NCI-H2171 (cell line): ENCODE measurements at places on chromosomes 11 and 22.

DNA sequence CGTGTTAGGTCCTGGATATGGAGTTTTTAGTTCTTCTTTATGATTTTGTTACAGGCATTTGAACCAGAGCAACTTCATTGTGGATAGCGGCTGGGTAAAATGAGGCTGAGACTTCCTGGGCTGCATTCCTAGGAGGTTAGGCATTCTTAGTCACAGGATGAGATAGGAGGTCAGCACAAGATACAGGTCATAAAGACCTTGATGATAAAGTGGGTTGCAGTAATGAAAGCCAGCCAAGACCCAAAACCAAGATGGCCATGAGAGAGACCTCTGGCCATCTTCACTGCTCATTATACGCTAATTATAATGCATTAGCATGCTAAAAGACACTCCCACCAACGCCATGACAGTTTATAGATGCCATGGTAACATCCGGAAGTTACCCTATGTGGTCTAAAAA lies 23.4 kb upstream of the CLMP start:
- no peak for DNase-seq

DNA sequence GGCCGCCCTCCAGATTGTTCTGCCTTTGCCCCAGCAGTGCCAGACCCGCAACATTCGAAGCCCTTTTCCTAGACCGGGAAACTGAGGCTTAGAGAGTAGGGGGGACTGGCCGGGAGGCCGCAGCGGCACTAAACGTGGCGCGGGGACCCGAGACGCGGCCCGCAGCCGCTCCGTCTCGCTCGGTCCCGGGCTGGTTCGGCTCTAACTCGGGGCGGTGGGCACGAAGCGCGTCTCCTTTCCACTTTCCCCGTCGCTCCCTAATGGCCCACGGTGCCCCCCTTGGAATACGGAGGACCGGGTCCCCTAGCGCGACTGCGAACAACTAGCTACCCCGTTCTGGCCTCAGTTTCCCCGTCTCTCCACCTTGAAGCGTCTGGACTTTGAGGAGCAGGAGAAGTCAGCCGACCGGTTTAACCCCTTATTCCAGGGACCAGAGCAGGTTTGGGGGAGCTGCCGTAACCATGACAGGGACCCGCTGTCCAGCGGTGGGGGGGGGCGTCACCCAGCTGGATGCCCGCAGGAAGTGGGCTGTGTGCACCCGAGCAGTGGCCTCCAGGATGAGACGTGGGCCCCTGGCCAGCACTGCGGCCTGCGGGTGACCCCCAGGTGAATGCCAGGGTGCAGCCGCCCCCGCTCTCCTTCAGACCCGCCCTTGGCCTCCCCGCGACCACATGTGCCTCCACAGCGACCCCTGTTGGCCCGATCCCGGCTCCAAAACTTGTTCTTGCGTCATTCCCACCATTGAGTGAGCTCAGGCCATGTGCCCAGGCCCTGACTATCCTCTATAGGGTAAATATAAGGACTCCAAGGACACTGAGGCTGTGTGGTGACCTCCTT lies 1.1 kb downstream of the CDC42EP1 start:
- peak; percentile 40 for DNase-seq

- DNase-seq, result no peak
Measured at GRCh38 chr11:75413864-75414263, 14.5 kb downstream of the RPS3 start.

- no peak for DNase-seq
Measured at GRCh38 chr11:35006389-35007128, 90.1 kb downstream of the PDHX start.

DNA sequence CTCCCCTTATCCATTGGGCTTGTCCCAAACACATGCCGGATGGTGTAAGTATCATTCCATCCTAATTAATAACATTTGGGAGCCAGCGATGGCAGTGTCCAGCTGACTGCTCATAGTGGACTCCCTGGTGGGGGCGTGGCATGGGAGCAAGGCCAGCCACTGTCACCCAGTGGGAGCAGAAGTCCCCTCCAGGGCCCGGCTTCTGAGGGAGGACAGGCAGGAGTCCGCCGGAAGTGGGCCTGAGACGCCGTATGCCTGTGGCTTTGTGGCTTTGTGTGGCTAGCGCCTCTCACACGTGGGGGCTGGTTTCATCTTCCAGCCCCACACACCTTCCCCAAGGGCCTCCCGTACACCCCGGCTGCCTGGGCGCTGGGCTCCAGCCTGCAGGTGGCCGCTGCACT lies 124.5 kb downstream of the KCNQ1 start:
- no peak for DNase-seq
